Vagina (tissue), 2 donors: ENCODE measurements at places on chromosomes 4 and X.

- DNase-seq = peak; percentile 77
- no peaks in the 10 kb centered on the region for H3K36me3 ChIP-seq
- H3K4me1 ChIP-seq = no peaks in the 10 kb centered on the region
- H3K27me3 ChIP-seq = no peaks in the 10 kb centered on the region
- no peak overlapping the region for H3K27ac ChIP-seq
- no peak overlapping the region for H3K4me3 ChIP-seq
Measured at GRCh38 chrX:150163956-150164726, 199.0 kb upstream of the MAMLD1 start.

- no peak for DNase-seq
- no peak overlapping the region for H3K27ac ChIP-seq
- H3K27me3 ChIP-seq = no peaks in the 10 kb centered on the region
- no peaks in the 10 kb centered on the region for H3K4me1 ChIP-seq
Measured at GRCh38 chr4:90113881-90114457, 13.2 kb upstream of the CCSER1 start.

DNA sequence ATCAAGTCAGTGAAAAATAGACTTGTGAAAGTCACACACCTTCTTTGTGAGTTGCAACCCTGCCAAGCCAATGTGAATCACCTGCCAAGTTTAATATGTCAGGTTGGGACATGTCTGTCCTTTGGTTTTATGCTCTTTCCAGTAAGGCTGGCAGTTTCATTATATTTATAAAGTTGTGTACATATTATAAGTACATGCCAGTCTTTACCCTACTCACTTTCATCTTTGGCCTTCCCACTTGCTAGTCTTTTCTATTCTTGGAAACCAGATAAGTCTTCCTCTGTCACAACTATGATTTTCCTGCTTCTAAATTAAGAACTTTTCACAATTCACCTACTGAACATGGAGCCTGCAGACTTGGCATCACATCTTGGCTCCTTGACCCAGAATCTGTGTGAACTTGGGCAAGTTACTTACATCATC, 680.7 kb upstream of the BOD1L1 start:
- no peaks in the 10 kb centered on the region for H3K27me3 ChIP-seq
- H3K4me3 ChIP-seq = no peak overlapping the region
- H3K27ac ChIP-seq = no peak overlapping the region
- DNase-seq = no peak
- H3K4me1 ChIP-seq = no peaks in the 10 kb centered on the region

DNA sequence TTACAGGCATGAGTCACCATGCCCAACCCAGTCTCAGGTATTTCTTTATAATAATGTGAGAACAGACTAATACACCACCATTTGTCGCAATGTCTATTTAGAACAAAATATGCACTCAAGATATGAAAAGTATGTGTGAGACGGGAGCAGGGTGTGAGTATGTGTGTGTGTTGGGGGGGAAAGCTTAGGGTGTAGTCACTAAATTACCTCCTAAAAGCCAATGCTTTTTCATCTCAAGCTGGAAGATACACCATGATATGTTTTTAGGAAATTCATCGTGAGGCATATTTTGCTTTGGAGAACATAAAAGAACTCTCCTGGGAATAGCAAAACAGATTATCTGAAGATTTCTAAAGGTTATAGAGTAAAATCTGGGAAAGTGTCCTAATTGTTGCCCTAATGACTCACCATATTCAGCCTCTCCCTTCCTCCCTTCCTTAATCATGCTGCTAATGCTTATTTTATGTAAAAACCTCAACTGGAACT, 262.7 kb downstream of the PDHA2 start:
- H3K4me3 ChIP-seq = no peak overlapping the region
- no peak for DNase-seq
- H3K4me1 ChIP-seq = no peaks in the 10 kb centered on the region
- no peaks in the 10 kb centered on the region for H3K36me3 ChIP-seq
- H3K27ac ChIP-seq = no peak overlapping the region

DNA sequence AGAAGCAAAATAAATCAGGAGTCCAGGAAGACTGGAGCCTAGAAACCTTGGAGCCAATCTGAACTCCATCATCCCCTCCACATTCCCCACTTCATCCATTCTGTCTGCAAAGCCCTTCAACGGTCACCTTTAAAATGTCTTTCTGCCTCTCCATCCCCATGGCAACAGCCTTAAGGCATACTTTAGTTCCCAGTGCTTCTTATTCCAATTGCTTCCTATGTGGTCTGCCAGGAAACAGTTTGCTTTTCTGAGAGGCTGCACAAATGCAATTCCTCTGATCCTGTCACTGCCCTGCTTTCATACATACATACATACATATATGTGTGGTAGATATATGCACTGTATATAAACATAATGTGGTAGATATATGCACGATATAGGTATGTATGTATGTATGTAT, 786 bp upstream of the MAGEH1 start:
- H3K36me3 ChIP-seq = no peaks in the 10 kb centered on the region
- H3K4me3 ChIP-seq = peak overlapping the region; percentile 55
- DNase-seq = no peak
- no peaks in the 10 kb centered on the region for H3K4me1 ChIP-seq

DNA sequence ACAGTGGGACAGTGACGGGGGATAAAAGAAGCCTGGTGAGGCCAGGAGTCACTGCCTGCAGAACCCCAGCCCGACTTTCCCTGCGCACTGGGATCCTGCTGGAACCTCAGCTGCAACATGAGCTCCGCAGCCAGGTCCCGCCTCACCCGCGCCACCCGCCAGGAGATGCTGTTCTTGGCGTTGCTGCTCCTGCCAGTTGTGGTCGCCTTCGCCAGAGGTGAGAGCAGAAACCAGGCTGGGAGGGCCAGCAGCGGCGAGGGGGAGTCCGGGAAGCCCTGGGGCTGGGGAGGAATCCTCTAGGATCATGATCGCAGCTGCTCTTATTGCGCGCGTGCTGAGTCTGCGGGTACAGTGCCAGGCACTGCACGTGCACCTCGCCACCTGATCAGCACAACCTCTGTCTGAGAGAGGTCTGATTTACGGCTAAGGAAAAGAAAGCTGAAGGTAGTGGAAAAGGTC, at the start of gene PF4V1:
PF4V1 (plus strand) TSS at position 51 of the 459 bp plus-strand sequence; CDS start at position 118, 67 bp downstream.
- H3K36me3 ChIP-seq = no peaks in the 10 kb centered on the region
- DNase-seq = no peak

DNA sequence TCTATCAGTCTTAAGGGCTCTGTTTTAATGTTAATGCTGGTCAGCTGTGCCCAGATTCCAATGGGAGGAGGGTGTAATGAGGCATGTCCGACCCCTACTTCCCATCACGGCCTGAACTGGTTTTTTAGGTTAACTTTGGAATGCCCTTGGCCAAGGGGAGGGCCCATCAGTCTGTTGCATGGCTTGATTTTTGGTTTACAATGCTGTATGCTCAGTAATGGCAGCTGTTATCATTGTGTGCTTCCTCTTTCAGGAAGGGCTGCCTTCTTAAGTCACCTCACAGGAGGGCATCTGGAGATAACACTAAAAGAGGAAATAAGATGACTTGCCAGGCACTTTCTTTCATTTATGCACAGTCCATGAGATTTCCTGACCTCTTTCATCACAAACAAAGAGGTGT, 36.3 kb downstream of the ATXN3L start:
- no peaks in the 10 kb centered on the region for H3K27me3 ChIP-seq
- H3K4me1 ChIP-seq = no peaks in the 10 kb centered on the region

DNA sequence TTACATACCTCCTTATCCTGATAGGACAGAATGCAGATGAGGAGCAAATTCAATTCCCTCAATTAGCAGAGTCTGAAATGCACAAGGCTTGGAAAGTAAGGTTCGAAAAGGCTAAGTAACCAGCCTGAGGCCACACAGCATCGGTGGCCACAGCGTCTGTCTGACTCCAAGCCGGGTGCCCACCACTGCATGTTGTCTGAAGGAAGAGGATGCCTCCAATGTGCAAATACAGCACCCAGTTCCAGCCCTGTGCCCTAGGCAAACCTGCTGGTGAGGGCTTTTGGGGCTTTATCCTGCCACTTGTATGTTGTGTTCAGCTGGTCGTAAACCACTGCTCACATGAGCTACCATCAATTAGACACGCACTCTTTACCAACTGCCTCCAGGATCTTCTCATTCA, 48.6 kb upstream of the PPP2R2C start:
- H3K4me3 ChIP-seq = no peak overlapping the region
- no peaks in the 10 kb centered on the region for H3K27me3 ChIP-seq
- H3K36me3 ChIP-seq = no peaks in the 10 kb centered on the region
- H3K27ac ChIP-seq = no peak overlapping the region

GRCh38 chr4:21948347-21949072, at the start of gene KCNIP4:
Gene KCNIP4, minus strand, starts transcription at chr4:21948772.
- no peaks in the 10 kb centered on the region for H3K36me3 ChIP-seq
- H3K27ac ChIP-seq = peak within 1 kb of the TSS; percentile 17
- DNase-seq = no peak
- H3K27me3 ChIP-seq = no peaks in the 10 kb centered on the region
- H3K4me3 ChIP-seq = peak within 1 kb of the TSS; percentile 57

- H3K27ac ChIP-seq = no peak overlapping the region
- DNase-seq = no peak
- no peaks in the 10 kb centered on the region for H3K27me3 ChIP-seq
- no peak overlapping the region for H3K4me3 ChIP-seq
- no peaks in the 10 kb centered on the region for H3K4me1 ChIP-seq
Measured at GRCh38 chr4:120105472-120105871, 38.8 kb upstream of the MAD2L1 start.

DNA sequence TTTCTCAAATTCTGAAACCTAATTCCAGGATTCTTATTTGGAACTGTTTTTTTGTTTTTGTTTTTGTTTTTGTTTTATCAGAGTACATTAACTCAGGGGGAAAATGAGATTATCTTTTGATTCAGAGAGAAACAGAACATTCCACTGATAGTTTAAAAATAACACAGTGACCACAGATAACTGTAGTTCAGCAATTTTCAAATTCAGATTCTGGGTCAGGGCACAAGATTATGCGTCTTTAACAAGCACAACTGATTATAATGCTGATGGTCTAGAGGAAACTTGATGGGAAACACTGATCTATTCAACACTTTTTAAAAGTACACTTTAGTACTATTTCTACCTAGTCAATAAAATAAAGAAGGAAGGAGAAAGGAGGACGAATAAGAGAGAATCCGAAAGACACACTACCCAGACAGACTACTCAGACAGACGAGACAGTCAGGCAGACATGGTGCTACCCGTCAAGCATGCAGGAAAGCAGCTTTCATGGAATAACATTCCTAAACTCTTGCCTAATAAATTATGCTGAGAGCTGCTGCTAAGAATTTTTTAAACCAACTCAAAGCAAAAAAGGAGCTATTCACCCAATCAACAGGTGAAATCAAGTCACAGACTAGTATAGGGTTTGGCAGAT, 59.0 kb downstream of the APBB2 start:
- peaks cover 57% of the 10 kb centered on the region for H3K4me1 ChIP-seq
- DNase-seq = no peak
- H3K4me3 ChIP-seq = no peak overlapping the region
- no peaks in the 10 kb centered on the region for H3K27me3 ChIP-seq

DNA sequence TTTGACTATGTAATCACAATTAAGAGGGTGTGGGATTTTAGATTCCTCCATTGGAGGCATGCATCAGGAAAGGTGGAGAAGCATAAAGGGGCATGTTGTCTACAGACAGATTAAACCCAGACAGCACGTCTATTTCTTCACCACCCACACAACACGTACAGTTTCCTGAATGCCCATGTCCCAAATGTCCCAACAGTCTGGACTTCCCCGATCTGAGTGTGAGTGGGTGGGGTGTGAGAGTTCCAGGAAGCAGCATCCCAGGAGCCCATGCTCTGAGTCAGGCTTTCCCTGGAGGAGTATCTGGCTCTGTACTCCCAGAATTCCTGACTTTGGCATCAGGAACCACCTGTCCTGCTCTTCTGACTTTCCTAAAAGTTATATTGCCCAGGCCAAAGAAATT, 30.8 kb upstream of the NDP start:
- no peaks in the 10 kb centered on the region for H3K4me1 ChIP-seq
- H3K4me3 ChIP-seq = no peak overlapping the region
- H3K36me3 ChIP-seq = no peaks in the 10 kb centered on the region
- H3K27me3 ChIP-seq = no peaks in the 10 kb centered on the region

DNA sequence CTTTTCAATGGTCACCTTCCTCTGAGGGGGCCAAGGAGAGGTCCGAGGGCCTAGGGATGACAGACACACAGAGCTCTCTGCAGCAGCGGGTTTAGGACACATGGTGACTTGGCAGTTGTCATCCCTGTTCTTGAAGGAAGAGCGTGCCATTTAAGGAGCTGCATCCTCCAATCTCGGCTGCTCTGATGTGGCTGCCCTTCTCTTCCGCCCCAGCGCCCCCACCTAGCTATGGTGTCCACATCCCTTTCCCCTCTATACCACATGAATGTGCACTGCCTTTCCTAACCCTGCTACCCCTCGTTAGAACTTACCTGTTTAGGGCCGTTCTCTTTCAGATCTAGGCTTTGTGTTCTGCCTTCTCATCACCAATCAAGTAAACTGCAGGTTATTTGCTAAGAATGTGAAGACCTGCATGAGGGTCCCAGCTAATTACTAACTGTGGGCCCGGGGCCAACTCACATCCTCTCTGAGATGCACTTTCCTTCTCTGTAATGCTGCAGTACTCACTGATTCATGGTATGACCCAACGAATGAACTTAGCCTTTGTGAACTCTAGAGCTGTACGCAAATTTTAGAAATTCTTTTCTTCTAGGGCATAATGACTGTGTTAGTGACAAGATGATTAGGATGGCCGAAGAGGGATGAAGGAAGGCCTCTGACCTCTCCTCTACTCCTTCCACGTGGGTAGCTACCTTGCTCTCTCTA, 38.2 kb downstream of the CHST7 start:
- H3K4me1 ChIP-seq = no peaks in the 10 kb centered on the region
- no peaks in the 10 kb centered on the region for H3K27me3 ChIP-seq
- no peak overlapping the region for H3K27ac ChIP-seq
- no peak overlapping the region for H3K4me3 ChIP-seq
- H3K36me3 ChIP-seq = no peaks in the 10 kb centered on the region

- H3K27ac ChIP-seq = no peak overlapping the region
- no peak overlapping the region for H3K4me3 ChIP-seq
- no peaks in the 10 kb centered on the region for H3K36me3 ChIP-seq
- no peaks in the 10 kb centered on the region for H3K4me1 ChIP-seq
- DNase-seq = no peak
Measured at GRCh38 chr4:98284640-98285046, 23.5 kb downstream of the RAP1GDS1 start.

- H3K4me1 ChIP-seq = no peaks in the 10 kb centered on the region
- no peak for DNase-seq
- H3K4me3 ChIP-seq = no peak overlapping the region
- H3K27ac ChIP-seq = no peak overlapping the region
- H3K27me3 ChIP-seq = no peaks in the 10 kb centered on the region
- H3K36me3 ChIP-seq = no peaks in the 10 kb centered on the region
Measured at GRCh38 chrX:133994576-133994975, 9.2 kb upstream of the GPC3 start.

- DNase-seq = no peak
- no peaks in the 10 kb centered on the region for H3K36me3 ChIP-seq
- H3K27me3 ChIP-seq = no peaks in the 10 kb centered on the region
- no peak overlapping the region for H3K4me3 ChIP-seq
- H3K27ac ChIP-seq = no peak overlapping the region
Measured at GRCh38 chr4:98639523-98639922, 18.9 kb downstream of the TSPAN5 start.

DNA sequence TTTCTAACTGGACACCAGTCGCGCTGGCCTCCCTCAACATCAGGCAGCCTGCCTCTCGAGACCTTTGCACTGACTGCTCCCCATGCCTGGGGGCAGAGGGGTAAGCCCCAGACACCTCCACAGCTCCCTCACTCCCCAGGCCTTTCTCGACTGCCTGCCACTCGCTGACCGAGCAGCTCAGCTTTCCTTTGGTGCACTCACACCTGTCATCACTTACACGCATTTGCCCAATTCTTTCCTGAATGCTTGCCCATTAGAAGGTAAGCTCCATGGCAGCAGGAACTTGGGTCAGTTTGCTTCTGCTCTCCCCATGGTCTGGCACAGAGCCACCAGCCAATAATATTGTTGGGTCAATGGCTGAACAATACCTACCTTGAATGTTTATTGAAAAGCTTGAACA, 32.2 kb upstream of the PROM1 start:
- no peaks in the 10 kb centered on the region for H3K36me3 ChIP-seq
- H3K27ac ChIP-seq = no peak overlapping the region
- no peaks in the 10 kb centered on the region for H3K4me1 ChIP-seq
- H3K4me3 ChIP-seq = no peak overlapping the region
- H3K27me3 ChIP-seq = no peaks in the 10 kb centered on the region
- peak; percentile 88 for DNase-seq
